ENCODE measurements at places on chromosomes 1 and 21.

DNA sequence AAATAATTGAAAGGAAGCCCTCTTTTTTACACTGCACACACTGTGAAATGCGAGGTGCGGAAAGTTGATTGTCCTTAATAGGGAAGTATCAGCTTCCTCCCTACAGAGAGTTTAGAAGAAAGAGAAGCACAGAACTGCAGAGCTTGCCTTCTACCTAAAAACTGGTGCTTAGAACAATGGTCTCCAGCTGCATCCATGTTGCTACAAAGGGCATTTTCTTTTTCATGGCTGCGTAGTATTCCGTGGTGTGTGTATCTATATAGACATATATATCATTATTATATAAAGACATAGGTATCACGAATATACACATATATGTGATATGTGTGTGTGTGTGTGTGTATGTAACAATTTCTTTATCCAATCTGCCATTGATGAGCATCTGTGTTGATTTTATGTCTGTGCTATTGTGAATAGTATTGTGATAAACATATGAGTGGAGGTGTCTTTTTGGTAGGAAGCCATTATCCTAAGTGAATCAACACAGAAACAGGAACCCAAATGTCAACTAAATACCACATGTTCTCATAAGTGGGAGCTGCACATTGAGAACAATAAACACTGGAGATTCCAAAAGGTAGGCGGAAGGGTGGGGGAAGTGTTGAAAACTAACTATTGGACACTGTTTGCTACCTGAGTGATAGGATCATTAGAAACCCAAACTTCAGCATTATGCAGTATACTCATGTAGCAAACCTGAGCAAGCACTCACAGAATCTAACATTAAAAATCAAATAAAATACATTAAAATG lies 290.0 kb upstream of the RUNX1 start:
- no peak for DNase-seq

DNA sequence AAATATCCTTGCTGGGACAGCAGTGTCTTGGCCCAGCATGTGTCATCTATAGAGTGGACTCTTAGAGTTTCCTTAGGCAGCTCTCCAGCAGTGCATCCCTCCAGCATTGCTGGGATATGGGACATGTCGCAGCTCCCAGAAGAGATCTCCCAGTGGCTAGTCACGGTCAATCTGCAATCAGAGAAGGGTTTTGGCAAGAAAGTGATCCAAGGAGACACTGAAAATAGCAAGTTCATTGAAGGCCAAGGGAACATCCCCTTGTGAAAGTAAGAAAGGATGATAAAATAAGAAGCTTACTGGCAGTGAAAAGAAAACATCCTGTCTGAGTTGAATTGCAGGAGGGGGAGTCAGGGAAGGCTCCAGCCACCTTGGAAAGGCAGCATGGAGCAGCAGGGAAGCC lies 19.3 kb upstream of the NPL start:
- DNase-seq = no peak

GRCh38 chr1:164675342-164675904 lies 116.4 kb downstream of the PBX1 start:
- no peak for DNase-seq

DNA sequence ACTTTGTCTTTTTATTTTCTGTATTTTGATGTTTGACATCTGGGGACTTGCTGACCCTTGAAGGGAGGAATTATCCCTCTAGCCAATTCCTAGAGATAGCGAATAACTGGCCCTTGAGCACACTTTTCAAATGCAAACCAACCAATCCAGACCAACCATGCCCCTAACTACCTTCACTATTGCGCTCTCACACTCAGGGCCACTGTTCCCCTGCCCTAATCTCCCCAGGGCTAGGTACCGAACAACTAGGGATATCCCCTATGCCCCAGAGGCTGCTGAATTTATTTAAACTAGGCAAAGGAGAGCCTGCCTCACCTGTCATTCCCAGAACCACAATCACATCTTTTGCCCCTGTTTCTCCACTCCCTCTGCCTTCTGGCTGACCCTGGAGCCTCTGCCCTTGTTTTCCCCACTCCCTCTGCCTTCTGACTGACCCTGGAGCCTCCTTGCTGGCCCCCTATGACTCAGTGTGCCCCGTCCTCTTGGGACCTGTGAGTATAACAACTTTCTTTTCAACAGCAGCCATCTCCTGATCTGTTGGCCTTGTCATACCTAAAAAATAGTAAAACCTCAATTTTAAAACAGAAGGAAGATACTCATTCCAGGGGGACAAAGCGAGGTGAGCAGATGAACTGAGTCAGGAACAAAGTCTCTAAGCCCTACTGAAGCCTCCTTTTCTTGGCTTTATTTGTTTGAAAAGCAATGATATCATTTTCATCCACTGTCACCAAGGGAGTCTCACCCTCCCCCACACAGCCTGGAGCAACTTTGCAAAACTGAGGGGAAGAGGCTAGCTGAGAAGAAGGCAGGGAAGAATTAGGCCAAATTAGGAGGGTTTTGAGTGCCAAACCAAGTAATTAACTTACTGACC lies 115.5 kb downstream of the NMNAT2 start:
- no peak for DNase-seq

GRCh38 chr1:186231861-186232436 lies 143.1 kb downstream of the TPR start:
- DNase-seq = no peak

- DNase-seq = no peak
Measured at GRCh38 chr1:198845851-198846250, 207.0 kb downstream of the PTPRC start.

GRCh38 chr1:202067188-202067974 lies 55.3 kb upstream of the GPR37L1 start:
- DNase-seq = no peak

- no peak for DNase-seq
Measured at GRCh38 chr1:11180342-11180744, 8.8 kb upstream of the ANGPTL7 start.

- DNase-seq = no peak
Measured at GRCh38 chr1:248843687-248844086, 5.7 kb downstream of the ZNF672 start.

DNA sequence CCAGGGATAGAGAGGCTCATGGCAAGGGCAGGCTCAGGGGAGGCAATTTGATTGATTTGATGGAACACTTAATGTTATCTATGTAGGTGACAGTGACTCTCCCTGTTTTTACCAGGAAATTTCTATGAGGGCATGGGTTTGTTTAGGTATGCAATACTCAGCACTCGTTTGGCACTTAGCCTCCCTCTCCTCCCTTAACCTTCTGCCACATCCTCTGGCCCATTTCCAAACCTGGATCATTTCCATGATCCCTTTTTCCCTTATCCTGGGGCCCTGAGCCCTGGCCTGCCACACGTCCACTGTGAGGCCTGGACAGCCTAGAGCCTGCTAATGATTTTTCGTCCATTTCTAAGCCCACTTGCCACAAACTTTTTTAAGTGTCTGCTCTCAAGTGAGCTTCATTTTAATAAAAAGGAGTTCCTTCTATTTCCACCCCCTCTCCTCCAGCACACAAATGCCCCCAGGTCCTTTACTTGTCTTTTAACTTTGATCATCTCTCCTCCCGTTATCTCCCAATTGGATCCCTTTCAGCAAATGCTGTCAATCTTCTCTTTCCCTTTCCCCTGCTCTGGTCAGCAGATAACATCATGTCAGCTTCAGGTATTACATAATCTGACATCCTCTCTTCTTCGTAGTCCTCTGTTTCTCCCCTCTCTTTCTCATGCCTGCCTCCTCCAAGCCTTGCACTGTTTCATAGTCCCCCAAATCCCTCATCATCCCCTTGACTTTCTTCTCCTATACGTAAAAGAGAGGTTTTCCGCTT lies 37.8 kb upstream of the GADD45A start:
- peak; percentile 93 for DNase-seq

DNA sequence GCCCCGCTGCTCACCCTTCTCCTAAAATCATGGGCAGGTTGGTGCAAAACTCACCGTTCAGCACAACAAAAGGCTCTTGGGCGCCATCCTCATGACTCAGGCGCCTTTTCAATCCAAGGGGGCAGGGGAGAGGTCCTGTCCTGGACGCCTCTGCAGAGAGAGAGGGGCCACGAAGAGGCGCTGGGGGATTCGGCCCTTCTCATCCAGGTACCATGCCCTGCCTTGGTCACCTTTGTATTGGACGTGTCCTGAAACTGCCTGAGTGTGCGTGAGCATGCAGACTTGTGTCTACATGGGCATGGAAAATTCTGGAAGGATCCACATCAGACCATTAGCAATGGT lies 53.5 kb downstream of the SLC37A1 start:
- DNase-seq = no peak

- no peak for DNase-seq
Measured at GRCh38 chr1:20530901-20531300, 21.5 kb upstream of the FAM43B start.

DNA sequence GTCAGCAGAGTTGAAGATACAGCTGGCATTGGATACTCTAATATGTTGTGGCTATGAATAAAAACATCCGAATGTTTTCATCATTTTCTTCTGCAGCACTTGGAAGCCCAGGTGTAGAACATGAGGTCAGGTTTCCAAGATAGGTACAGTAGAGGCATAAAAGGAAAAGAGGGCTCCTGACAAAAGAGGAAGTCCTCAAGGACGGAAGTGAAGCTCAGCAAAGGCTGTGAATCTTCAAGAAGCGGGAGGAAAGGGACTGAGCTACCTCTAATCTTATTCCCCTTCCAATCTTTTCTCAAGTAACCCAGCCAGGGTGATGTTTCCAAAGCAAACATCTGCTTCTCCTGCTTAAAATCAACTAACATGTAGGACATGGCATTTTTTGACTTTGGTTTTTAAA lies 4.4 kb upstream of the PIK3C2B start:
- no peak for DNase-seq

DNA sequence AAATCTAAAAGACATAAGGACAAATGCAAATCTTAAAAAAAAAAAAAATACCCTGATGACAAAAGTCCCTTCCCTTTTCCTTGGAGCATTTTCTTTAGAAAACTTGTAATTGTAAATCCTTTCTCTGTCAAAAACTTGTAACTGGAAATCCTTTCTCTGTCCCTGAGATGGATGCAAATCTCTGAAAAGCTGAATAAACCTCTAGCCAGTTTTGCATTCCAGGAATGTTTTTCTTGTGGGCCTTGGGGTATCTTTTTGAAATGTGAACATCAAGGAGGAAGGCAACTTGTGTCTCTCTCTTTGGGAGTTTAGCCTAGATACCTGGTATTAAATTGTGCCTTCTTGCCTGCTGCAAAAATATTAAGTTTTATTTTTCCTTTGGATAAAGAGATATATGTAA lies 305.3 kb downstream of the KCNT2 start:
- DNase-seq = no peak

DNA sequence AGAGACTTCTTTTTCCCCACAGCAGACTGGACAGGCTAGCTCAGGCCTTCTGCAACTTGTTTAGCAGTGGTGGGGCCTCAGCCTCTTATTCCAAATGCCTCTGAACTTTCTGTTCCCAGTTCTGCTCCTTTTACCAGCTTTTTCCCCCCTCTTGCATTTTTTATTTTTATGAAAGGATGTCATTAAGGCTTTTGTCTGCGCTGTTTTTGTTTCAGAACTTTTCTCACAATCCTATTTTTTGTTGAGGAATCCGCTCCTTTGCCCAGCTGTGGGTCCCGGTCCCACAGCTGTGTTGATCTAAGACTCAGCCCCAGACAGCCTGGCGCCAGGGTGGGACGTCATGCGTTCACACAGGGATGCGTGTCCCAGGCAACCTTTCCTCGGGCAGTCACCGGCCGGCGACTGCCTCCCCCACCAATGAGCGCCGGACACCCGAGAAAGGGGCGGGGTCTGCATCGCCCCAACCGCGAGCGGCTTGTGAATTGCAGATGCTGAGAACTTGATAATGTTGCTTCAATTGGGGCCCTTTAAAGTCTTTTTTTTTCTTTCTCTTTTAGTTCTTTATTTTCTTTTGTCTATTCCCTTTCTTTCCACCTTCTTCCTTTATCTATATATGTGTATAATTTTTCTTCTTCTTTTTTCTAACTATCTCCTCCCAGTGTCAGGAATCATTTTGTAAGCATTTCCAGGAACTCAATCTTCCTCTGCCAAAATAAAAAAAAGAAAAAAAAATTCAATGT lies 3.0 kb upstream of the ID3 start:
- peak; percentile 89 for DNase-seq

DNA sequence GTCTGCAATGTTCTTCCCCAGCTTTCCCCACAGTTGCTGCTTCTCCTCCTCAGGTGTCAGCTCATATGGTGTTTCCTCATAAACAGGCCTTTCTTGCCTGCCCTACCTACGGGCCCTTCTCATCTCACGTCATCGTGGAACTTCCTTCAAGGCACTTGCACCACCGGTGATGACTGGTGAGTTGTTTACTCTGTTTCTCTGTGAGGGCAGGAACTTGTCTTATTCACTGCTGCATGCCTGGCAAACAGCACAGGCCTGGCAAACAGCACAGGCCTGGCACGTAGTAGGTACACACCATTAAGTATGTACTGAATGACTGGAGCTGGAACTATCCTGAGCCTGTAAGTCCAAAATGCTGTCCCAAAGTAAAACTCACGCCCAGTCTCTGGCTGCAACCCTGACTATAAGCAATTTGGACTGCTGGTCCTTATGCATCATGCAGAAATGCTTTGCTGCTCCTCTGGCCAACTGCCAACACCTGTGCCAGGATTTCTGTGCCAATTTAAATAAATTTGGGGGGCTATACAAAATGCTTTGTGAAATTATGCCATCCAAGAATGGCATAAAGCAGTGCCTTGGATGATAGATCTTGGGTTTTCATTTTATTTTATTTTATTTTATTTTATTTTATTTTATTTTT lies 25.7 kb downstream of the STK40 start:
- no peak for DNase-seq

DNA sequence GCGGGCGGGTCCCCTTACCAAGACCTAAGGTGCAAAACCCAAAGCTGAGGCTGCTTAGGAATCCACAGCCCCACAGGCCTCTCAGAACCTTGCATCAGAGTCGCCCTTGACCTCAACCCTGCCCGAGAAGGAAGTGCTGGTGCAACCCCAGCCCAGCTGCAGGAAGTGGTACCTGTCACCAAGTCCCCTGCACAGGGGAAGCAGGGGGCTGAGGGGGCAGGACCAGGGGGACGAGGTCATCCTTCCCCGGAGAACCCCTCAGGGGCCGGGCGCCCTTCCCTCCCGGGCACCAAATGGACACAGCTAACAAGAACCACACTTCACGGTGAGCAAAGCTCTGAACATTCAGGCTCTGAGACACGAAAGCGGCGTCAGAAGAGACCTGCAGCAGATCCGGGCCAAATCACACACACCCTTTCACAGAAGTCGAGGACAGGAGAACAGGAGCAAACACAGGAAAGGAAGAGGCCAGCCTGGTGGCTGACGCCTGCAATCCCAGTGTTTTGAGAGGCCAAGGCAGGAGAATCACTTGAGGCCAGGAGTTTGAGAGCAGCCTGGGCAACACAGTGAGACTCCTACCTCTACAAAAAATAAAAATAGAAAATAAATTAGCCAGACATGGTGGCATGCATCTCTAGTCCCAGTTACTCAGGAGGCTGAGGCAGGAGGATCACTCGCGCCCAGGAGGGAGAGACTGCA lies 6.4 kb downstream of the ITGB2 start:
- no peak for DNase-seq

DNA sequence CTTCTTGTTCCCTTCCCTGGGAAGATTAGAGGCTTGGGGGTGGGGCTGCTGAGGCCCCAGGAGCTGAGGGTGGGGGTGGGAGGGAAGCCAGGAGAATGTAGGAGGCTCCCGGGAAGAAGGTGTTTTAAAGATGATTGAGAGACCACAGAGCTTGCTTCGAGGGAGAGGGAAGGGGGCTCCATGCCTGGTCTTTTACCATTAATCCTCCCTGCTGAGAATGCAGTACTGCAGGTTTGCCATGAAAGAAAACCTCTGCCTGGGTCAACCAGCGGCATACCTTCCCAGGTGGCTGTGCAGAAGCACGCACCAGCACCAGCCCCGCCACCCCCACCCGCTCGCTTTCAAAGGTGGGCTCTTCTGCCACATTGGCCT lies 15.4 kb downstream of the ABCA4 start:
- no peak for DNase-seq

Measured in right lobe of liver (tissue), 6 donors.